DMS53 (cell line): ENCODE measurements at places on chromosomes 11 and 22.

GRCh38 chr11:64568041-64568571 lies 22.9 kb upstream of the SLC22A12 start:
- DNase-seq: no peak

- DNase-seq: peak; percentile 54
These were observed 30.4 kb upstream of the TENM4 start for GRCh38 chr11:79471071-79471844.

GRCh38 chr22:37070334-37070733 lies 18.8 kb downstream of the KCTD17 start:
- DNase-seq: no peak

DNA sequence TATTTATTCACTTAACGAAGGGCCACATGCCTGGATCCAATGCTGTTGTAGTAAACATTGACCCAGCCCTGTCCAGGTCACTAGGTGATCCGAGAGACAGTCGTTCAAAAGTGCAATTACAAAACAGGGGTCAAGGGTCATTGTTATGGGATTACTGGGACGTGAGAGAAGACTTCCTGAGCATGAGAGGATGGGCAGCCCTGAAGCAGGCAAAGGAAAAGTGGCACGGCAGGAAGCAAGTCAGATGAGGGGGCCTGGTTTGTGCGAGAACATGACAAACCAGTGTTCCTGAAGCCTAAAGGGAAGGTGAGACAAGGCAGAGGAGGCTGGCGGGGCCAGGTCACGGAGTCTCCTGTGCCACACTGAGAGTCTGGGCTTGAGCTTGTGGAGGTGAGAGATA lies 15.8 kb upstream of the MMP20 start:
- DNase-seq: no peak

- no peak for DNase-seq
These were observed 85.6 kb downstream of the CACNG2 start for GRCh38 chr22:36617694-36618522.

DNA sequence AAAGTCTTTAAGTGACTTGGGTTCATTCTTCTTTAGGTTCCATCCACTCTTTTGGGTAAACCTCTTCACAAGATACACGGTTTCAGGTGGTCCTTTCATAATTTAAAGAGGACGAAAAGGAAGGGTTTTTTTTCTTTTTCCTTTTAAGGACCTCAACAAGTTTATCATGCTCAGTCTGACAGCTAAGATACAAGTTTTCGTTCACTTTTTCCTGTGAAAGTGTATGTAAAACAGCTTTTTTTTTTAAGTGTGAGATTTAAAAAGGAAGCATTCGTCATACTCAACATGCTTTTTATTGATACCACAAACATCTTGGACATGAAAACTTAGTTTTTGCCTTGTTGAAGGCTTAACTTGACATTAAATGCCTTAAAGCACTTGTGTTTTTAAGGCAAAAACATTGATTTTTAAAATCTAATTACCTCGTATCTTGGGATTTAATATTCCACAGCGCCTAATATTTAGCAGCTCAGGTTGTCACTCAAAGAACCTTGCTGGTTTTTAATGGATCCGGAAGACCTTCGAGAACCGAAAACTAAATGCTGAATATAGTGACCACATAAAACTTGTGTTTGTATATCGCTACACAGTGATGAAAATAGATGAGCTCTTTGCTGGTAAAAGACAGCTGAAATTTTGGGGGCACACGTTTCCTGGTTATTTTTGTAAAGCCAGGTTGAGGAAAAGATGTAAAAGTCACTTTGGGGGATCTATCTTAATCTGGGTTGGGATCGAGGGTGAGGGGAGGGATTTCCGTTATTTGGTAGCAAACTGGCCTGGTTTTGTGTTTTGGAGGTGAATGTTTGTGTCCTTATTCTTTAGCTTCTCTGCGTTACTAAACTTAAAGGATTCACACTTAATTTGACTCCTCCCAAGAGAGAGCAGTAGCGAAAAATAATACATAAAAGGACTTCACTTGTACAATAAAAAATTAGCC lies 2.3 kb downstream of the PCF11 start:
- DNase-seq: no peak

GRCh38 chr11:17930544-17931125 lies 82.2 kb downstream of the SERGEF start:
- no peak for DNase-seq

- DNase-seq: peak; percentile 99
These were observed 13.6 kb downstream of the BCL9L start for GRCh38 chr11:118911880-118912741.

DNA sequence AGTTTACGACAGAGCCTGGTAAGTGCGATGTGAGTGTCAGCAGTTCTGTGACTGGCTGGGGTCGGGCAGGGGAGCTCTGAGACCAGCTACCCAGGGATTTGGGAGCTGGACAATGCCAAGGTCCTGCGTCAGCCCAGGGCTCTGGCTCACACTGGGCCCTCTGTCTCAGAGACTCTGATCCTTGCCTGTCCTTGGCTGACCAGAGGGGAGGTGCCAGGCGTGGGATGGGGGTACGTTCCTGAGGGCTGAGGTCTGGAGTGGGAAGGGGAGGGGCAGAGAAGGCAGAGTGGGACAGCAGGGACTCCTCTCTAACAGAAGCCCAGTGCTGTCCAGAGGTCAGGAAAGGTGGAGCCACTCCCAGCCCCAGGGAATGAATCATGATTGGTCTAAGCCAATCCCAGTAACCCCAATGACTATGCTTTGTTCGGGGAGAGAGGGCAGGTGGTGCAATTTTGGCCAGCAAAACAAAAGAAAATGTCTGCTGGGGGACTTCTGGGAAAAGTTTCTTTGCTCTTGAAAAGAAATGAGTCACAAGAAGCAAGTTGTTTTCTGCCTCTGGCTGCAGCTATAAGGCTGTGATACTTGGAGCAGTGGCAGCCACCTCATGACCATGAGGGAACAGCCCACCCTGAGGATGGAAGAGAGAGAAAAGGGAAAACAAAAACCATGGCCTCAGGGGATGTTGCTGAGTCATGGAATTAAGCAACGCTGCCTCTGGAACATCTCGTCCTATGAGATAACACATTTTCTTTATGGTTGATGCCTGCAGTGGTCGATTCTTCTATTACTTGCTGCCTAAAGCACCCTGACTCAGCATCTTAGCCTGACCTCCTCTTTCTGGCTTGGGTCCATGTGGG lies 108.3 kb downstream of the CHST1 start:
- DNase-seq: no peak
